ENCODE measurements at places on chromosomes 2 and 18.
A peak's percentile ranks its signal among the peaks of the same experiment; 100 is the strongest.

- DNase-seq: no peak
These were observed 248.9 kb downstream of the TMEM182 start for GRCh38 chr2:103010751-103011150.

- no peak for DNase-seq
These were observed 586.5 kb upstream of the NXPH2 start for GRCh38 chr2:139366681-139367080.

DNA sequence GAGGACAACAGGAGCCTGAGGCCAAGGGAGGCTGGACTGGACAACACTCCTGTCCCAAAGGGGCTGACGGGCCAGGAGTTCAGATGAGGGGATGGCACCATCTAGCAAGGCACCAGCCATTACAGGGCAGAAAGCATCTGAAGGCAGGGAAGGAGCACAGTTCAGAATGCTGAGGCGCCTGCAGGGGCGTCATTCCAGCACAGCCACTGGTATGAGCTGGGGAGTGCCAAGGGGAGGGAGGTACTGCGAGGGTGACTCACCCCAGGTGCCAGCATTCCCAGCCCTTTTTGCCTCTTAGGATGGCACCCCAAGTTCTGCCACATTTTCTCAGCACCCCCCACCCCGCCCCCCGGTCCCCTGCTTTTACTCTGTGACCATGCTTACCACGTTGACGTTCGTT is 129.8 kb upstream of the EPAS1 start:
- DNase-seq: no peak

GRCh38 chr2:208274748-208275147 is 8.7 kb downstream of the PIKFYVE start:
- no peak for DNase-seq

DNA sequence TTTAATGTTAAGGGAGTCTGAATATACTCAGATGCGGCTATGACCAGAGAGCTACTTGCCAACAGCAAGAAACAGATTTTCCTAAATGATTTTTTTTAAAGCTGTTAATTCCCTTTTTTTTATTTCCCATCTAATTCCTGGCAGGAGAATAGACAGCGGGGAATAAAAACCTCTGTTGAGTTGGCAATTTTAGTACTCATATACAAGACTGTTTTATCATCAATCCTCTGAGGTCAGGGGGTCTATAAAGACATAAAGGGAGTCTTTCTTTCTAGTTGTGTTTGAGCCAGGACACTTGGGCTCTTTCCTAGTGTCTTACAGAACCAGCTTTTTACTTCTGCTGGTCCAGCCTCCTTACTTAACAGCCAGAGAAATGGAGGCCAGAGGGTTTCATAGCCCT is 29.4 kb downstream of the MAIP1 start:
- DNase-seq: no peak

DNA sequence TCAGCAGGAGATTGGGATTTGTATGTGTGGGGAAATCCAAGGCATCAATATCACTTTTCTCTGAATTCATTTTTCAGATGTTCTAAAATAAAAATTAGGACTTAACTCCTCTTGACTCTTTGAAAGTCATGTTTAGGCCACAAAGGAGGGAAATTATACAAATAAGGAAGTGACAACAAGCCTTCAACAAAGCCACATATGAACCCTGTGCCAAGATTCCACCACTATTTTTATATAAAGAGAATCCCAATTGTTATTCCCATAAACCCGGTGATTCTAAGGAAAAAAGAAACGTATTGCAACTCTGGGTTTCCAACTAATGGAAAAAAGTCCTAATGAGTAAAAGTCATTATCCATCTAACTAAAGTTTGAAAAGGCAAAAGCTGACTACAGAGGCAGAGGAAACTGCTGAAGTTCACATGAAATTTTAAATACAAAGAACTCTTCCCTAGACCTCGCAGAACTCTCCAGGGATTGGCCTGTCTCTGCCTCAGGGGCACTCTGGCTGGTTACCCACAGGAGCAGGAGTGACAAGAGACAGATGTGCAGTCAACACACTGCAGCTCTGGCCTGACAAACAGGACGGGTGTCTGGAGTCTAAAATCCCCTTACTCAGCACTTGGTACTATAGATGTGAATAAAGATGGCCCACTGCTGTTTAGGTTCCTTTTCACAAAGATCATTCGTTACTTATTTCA is 11.5 kb downstream of the NPC1 start:
- no peak for DNase-seq

DNA sequence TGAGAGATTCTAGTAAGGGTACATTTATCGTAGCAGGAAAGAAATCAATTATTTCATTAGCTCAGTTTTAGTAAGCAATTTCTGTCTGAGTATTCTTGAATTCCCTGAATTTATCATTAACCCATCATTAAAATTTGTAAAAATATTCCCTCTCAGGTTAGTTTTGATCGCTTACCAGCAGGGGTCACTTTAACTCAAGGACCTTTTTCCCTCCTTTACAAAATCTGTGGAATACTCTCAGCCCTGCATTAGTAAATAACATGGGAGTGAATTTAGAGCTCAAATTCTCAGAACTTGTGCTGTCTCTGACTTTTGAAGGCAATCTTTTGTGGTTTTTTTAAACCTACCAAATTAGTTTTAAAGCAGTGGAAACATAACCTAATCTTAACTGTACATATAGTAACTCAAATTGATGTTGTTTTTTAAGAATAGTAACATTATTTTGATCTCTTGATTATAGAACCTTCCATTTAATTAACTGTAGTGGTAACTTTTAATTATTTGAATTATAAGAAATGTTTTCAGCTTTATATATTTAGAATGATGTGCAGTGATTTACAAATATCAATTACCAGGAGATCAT is 97.2 kb downstream of the AGPS start:
- DNase-seq: peak; percentile 13

DNA sequence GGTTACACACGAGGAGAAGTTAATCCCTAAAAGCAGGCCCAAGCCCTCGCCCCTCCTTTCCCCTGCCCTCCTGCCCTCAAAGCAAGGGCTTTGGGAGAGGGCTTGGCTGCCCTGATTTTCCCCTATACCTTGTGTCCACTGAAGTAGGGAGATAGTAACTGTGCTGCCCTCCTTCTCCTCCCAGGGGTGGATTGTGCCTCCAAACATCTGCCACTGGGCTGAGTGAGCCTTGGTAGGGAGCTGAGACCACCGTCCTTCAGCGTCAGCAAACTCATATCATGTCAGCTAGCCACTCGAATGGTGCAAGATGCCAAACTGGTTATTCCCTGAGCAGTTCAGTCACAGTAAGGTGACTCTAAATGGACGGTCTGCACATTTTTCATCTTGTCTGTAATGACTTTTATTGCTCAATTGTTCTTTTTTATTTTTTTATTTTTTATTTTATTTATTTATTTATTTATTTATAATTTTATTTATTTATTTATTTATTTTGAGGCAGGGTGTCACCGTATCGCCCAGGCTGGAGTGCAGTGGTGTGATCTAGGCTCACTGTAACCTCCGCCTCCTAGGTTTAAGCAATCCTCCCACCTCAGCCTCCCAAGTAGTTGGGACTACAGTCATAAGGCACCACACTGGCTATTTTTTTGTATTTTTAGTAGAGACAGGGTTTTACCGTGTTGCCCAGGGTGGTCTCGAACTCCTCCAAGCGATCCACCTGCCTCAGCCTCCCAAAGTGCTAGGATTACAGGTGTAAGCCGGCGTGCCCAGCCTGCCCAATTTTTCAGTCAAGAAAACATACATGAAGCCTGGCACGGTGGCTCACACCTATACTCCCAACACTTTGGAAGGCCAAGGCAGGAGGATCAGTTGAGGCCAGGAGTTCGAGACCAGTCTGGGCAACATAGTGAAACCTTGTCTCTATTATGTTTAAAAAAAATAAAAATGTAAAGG is 8.7 kb downstream of the PCBP1 start:
- DNase-seq: no peak

- DNase-seq: no peak
These were observed 136.0 kb downstream of the ANKRD44 start for GRCh38 chr2:197174539-197175094.

DNA sequence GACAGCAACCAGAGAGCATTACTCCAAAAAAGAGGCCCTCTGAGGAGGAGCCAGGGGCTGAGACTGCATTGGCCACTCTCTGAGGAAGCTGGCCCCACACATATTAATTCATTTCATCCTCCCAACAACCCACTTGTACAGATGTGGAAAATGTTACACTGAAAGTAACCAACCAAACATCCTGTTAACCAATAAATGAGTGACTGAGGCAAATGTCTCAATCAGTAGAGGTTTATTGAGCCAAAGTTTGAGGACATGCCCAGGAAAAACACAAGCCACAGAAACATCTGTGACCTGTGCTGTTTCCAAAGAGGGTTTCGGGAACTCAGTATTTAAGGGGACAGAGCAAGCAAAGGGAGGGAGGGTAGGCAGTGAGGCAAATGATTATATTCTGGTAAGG is 53.0 kb downstream of the SKA1 start:
- DNase-seq: no peak

- no peak for DNase-seq
These were observed 19.4 kb downstream of the FZD5 start for GRCh38 chr2:207750345-207750744.

DNA sequence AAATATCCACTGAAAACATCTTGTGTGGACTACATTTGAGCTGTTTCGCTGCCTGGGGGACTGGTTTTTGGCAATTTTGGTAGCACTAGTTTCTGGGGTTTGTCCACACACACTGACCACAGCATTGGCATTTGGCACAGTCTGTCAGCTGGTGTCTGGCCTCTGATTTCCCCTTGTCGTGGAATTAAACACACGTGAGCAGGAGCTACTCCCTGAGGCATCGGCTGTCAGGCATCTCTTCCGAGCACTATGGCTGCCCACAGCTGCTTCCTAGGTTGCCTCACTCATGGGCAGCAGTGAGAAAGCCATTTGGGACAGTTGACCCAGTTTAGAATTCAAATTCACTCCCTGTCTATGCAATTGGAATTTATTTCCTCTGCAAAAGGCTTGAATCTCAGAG is 46.8 kb upstream of the FZD5 start:
- no peak for DNase-seq

GRCh38 chr18:13513021-13513420 is 213.3 kb downstream of the FAM210A start:
- DNase-seq: no peak

- DNase-seq: no peak
These were observed 131.7 kb upstream of the CREB1 start for GRCh38 chr2:207397917-207398655.

DNA sequence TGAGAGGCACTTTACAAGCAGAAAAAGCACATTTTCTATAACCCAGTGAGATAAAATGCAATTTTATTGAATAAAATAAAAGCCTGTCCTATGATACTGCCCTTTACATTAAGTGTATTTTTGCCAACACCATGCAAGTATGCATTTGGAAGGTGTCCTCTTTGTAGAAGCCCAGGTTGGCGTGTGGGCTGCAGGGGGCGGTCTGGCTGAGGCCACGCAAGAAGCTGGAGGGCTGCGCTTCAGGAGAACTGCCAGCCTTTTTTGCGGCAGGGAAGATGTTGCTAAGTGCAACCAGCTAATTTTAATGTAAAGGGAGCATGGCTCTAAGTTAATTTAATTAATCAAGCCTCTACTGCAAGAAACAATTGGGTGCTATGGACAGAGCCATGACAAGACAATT is 562.8 kb upstream of the SALL3 start:
- no peak for DNase-seq

GRCh38 chr18:59820663-59821062 is 79.1 kb upstream of the PMAIP1 start:
- DNase-seq: no peak

DNA sequence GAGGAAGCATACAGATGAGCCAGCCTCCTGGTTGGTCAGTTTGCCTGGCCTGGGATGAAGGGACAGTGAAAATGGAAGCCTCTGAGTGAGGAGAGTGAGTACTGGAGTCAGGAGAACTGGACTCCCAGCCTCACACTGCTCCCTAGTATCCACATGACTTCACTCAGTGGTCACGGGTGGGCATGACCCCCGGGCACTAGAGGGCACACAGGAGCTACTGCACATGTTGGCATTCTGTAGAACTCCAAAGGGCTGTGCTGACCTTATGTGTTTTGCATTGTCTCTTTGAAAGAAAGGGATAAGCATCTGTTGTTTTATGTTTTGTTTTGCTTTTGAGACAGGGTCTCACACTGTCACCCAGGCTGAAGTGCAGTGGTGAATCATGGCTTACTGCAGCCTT is 23.7 kb downstream of the NCAPH start:
- DNase-seq: no peak

Measured in heart right ventricle (tissue), 16 donors.